MG63 (cell line): ENCODE measurements at places on chromosomes 12 and 14. TPM values are rescaled to one million over a fixed set of nuclear protein-coding genes. Genes with fewer than 3 reads are reported as not detected.

GRCh38 chr14:44112774-44113460, 394.2 kb downstream of the FSCB start:
- DNase-seq, result no peak

DNA sequence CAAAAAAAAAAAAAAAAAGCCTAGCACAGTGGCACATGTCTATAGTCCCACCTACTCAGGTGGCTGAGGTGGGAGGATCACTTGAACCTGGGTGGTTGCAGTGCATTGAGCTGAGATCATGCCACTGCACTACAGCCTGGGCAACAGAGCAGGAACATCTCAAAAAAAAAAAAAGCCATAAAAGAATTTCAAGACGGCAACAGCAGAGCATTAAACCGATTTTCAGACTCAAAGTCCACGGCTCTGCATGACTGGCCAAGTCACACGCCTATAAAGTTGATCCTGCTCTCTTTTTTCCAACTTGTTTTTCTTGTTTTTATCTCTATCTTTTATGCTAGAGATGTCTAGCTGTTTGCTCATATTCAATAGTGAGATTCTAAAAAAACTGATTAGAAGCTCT, 45.3 kb downstream of the FBXO34 start:
- DNase-seq, result no peak

The TAS2R42 gene
- total RNA-seq, result not detected in 2 replicates

The NEDD1 gene
- total RNA-seq, result 32.2 and 118 TPM in 2 replicates

GRCh38 chr12:24728366-24728765, 220.5 kb downstream of the BCAT1 start:
- no peak for DNase-seq

The RHNO1 gene
- 51.2 and 52.8 TPM in 2 replicates for total RNA-seq

DNA sequence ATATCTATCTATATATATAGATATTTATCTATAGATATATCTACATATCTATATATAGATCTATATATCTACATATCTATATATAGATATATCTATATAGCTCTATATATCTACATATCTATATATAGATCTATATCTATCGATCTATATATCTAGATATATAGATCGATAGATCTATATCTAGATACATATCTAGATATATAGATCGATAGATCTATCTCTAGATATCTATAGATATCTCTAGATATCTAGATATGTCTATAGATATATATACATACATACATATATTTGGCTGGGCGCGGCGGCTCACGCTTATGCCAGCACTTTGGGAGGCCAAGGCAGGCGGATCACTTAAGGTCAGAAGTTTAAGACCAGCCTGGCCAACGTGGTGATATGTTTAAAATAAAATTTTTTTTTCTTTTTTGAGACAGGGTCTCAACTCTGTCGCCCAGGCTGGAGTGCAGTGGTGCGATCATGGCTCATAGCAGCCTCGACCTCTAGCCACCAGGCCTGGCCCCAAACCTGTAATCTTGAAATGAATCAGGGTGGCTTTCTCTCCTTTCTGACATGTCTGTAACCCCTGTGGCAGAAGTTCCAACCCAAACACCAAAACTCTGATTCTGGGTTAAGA, 18.1 kb downstream of the ARPC3 start:
- DNase-seq, result no peak
